ENCODE measurements at places on chromosomes 2 and 18.

GRCh38 chr2:3902131-3902530 lies 198.8 kb downstream of the DCDC2C start:
- no peak for DNase-seq

DNA sequence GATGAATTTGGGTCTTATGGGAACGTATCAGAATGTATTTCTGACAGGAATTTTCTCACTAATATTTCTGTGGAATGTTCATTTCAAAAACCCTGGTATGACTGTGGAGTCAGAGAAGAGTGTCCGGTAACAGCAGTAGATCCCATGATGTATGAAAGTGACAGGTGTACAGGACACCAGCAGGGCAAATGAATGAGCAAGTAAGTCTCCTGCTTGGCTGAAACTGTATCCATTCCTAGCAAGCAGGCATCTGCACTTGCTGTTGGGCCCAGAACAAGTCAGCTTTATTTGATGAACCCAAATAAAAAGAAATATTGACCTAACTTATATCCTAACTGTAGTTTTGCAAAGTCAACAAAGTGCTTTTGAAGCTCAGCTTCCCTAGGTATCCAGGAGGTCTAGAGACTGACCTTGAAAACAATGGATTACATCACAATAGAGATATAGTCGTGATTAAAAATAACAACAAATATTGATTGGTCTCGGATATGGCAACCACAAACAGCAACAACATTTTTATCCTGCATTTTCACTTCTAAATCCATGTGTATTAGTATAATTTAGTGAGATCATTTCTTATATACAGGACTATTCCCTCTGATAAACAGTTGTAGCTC lies 37.6 kb downstream of the NXPH2 start:
- DNase-seq = no peak

GRCh38 chr2:126602334-126602733 lies 53.6 kb upstream of the GYPC start:
- DNase-seq = no peak

DNA sequence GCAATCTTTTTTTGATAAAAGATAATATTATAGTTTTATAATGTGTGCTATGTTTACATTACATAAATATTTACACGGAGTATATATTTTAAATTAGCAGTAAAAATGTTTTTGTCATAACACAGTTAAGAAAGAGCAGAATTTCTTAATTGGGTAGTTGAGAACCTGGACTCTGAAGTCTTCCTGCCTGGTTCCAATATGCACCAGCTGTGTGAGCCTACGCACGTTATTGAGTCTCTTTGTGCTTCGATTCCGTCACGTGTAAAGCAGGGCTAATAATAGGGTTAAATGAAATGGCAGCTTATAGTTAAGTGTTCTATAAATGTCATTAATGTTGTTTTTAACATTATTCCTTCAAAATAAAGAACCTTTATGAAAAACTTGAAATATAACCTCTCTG lies 1.2 kb upstream of the CCDC88A start:
- DNase-seq = no peak

DNA sequence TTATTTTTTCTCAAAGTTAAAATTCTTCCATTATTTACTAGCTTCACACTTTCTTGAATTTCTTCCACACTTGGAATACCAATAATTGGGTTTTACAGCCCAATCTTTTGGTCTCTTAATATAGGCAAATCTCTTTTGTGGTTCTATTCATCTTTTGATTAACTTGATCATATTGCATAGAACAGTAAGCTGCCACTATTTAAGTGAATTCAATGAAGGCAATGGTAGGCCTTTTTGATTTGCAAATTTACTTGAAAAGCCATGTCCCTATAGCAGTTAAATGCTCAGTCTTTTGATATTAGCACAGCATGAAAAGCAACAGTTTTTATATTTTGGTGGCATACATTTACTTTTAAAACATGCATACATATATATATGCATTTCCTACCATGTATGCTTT lies 20.2 kb upstream of the DYNC1I2 start:
- no peak for DNase-seq

GRCh38 chr2:172496160-172496608 lies 59.7 kb upstream of the PDK1 start:
- no peak for DNase-seq

DNA sequence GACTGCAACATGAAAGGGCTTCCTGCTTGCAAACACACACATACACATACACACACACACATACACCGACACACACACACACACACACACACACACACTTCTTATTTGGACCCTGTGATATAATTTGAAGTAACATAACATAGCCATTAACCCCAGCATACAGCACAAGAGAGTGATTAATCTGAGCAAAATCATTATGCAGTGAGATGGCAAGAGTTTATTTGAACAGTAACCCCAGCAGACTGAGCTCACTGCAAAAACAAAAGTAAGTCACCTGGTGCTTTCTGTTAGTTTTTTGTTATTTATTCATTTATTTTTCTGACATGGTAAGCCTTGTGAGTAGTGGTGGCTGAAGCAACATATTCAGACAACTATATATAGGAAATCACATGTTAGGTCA lies 93.7 kb downstream of the NOL4 start:
- no peak for DNase-seq
